H9 (cell line): ENCODE measurements at places on chromosomes 16 and 17. TPM values are rescaled to one million over a fixed set of nuclear protein-coding genes. Genes with fewer than 3 reads are reported as not detected.

Gene ATP1B2
- total RNA-seq, result 15.4 and 16.2 TPM in 2 replicates

Gene CCL17
- total RNA-seq, result not detected in 2 replicates

Gene SLC6A4
- total RNA-seq, result 0.02 and 0.44 TPM in 2 replicates

Gene CRISPLD2
- total RNA-seq, result 2.1 and 2.3 TPM in 2 replicates

Gene OTOP2
- total RNA-seq, result 0.11 TPM in 1 of 2 replicates, not detected in the other

Gene KRT31
- not detected in 2 replicates for total RNA-seq

Gene MT1M
- 1.4 and 2.5 TPM in 2 replicates for total RNA-seq

Gene PPM1D
- 19.0 and 19.9 TPM in 2 replicates for total RNA-seq

Gene CBFA2T3
- total RNA-seq, result 2.8 and 2.9 TPM in 2 replicates

Gene ELMO3
- 8.6 and 9.1 TPM in 2 replicates for total RNA-seq

DNA sequence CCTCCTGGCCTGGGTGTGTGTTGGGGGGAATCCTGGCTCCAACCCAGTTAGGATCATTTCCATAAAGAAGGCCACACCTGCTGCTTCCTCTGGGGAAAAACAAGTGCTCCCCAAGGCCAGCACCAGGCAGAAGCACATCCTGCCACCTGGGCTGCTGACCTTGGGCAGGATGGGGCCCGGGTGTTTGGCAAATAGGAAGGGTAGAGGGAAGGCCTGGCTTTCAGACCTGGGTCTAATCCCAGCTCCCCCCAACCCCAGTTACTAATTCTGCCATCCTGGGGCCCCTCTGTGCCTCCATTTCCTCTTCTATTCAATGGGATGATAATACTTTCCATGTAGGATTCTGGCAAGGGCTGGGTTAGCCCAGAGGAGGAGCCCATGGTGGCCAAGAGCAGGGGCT is 3.0 kb upstream of the NLRC5 start:
- no peak for DNase-seq

DNA sequence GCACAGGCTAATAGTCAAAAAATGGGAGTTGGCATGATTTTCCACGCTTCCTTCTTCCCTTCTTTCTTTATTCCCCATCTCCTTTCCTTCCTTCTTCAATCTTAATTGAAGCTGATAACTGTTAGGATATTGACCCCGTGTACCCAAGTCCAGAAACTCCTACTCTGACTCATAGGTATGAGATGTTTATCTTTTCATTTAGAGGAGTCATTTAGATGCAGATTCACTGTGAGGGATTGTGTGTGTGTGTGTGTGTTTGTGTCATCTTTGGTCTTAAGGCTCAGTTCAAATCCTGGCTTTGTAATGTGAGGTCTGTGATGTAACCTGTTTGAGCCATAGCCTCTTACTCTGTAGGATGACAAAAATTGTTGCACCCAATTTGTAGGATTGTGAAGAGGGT is 332.0 kb upstream of the MAF start:
- DNase-seq, result no peak

- DNase-seq, result no peak
These were observed 135.6 kb downstream of the PARN start for GRCh38 chr16:14494396-14494966.

- DNase-seq, result no peak
These were observed 38.9 kb upstream of the METTL9 start for GRCh38 chr16:21560462-21560861.

DNA sequence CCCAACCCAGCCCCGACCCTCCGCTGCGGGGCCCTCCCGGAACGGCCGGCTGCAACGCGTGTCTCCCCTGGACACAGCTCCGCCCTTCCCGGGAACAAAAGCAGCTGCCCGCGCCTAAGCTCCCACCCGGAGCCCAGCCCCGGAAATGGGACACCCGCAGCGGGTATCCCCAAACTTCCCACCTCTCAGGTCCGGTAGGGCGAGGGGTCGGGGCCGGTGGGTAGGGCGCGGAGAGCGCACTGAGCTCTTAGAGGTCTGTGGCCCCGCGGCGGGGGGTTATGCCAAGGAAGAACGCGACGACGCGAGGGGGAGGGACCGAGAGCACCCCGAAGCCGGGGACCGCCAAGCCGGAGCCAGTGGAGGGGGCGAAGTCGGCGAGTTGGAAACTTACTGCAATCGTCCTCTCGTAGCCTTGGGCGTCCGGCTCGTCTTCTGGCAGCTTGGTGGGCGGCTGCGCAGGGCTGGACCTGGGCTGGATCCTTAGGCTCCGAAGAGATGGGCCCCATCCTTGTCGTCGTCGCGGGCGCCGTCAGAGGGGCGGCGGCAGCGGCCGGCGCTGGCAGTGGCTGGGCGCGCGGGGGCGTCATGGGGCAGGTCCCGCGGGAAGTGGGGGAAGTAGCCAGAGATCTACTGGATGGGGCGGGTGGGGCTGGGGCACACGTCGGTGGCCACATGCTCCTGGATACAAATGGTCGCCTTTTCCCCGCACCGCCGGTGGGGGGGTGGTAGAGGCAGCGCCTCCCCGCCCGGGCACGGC is 6.9 kb downstream of the USP6 start:
- peak; percentile 70 for DNase-seq

DNA sequence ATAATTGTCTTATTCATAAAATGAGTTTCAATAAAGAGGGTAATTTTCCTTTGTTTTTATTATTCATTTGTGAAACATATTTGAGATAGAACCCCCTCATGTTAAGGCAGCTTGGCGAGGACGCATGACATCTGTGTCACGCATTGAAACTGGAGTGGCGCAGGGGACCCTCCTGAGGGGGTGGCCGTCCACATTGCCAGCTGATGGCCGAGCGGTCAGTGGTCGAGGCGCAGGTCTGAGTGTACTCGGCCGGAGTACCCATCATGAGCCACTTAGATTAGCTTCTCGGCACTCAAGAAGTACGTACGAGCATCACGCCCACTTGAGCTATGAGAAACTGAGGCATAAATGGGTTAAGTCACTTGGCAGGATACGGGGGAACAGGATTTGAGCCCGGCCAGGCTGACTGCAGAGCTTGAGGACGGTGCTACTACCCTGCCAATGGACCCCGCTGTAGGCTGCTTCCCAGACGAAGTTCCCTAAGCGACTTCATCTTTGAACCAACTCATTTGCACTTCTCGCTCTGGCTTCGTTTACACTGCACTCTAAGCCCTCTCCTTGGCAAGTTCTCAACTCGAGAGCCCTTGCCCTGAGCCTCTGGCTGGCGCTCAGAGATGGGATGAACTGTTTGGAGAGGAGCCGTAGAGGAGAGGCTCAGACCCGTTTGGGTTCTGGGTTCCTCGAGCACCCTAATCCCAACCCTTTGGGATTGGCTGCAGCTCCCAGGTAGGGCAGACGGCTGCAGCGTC is 91.8 kb downstream of the SDK2 start:
- no peak for DNase-seq

- no peak for DNase-seq
These were observed 1225.3 kb downstream of the CDH11 start for GRCh38 chr16:63896383-63897109.

GRCh38 chr16:67651847-67652246 is 6.9 kb downstream of the CARMIL2 start:
- no peak for DNase-seq

DNA sequence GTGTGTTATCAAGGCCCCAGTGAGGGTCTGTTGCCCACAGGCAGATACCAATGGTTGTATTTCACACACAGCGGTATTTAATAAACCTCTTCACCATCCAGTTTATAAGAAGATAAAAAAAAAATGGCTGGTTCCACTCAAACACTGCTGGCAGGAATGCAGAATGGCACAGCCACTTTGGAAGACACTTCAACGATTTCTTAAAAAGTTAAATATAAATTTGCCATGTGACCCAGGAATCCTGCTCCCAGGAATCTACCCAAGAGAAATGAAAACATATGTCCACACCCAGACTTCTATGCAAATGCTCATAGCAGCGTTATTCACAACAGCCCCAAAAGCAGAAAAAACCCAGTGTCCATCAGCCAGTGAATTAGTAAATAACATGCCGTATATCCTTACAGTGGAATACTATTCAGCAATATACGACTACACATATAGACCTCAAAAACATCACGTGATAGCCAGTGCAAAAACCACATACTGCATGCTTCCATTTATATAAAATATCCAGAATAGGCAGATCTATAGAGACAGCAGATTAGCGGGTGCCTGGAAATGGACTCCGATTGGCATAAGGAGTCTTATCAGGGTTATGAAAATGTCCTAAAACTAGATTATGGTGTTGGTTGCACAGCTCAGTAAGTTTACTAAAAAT is 38.7 kb downstream of the XYLT1 start:
- no peak for DNase-seq

- DNase-seq, result no peak
These were observed 525 bp downstream of the CD2BP2 start for GRCh38 chr16:30354423-30355143.

GRCh38 chr16:12540290-12540689 is 263.4 kb downstream of the CPPED1 start:
- DNase-seq, result no peak
